ENCODE measurements at places on chromosomes 7 and 10.

GRCh38 chr7:31023877-31024276 lies 28.2 kb upstream of the ADCYAP1R1 start:
- no peak for DNase-seq

DNA sequence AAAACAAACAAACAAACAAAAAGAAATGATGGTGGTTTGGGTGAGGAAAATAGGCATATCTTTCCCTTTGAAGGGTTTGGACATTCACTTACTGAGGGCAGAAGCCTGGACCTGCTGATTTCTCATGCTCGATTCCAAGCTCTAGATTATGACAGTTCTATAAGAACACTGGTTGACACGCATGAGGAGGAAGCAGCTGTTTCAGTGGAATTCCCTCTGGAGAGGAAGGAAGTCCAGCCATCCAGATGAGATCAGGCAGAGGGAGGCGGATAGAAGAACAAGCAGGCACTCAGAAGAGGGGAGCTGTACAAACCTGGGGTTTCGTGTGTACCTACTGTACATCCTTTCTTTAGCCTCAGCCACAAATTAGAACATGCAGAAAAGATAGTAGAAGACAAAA lies 691.9 kb downstream of the INHBA start:
- DNase-seq, result peak; percentile 76

GRCh38 chr7:111368381-111369065 lies 193.8 kb downstream of the IMMP2L start:
- no peak for DNase-seq

- no peak for DNase-seq
Observed at GRCh38 chr10:74055383-74056049, 57.6 kb downstream of the VCL start.

- no peak for DNase-seq
Observed at GRCh38 chr7:156029460-156030007, 217.3 kb upstream of the SHH start.

GRCh38 chr10:125130916-125131315 lies 29.4 kb downstream of the CTBP2 start:
- DNase-seq, result no peak

- no peak for DNase-seq
Observed at GRCh38 chr7:1137517-1138167, 22.4 kb downstream of the ZFAND2A start.

GRCh38 chr10:1163831-1164230 lies 107.6 kb downstream of the WDR37 start:
- DNase-seq, result no peak

GRCh38 chr7:106737202-106737562 lies 76.2 kb upstream of the CCDC71L start:
- DNase-seq, result peak; percentile 67

- DNase-seq, result no peak
Observed at GRCh38 chr10:113320211-113320610, 232.6 kb upstream of the HABP2 start.

GRCh38 chr10:48497780-48498770 lies 106.8 kb downstream of the ARHGAP22 start:
- DNase-seq, result no peak

- DNase-seq, result no peak
Observed at GRCh38 chr10:97796651-97797050, 24.9 kb upstream of the SFRP5 start.

- no peak for DNase-seq
Observed at GRCh38 chr7:2661602-2662272, 26.3 kb upstream of the AMZ1 start.

DNA sequence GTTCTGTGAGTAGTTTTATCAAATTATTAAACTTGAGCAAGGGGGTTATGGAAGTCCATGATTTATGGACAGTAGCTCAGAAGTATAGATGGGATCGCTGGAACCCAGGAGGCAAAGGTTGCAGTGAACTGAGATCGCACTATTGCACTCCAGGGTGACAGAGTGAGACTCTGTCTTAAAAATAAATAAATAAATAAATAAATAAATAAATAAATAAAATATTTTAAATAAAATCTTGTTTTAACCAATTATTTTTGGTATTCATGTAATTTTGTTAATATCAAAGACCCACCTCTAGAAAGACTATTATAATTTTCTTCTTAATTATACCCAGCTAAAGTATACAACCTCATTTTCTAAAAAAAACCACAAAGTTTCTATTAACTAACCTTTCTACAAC lies 134.3 kb downstream of the ZNF37A start:
- DNase-seq, result no peak

DNA sequence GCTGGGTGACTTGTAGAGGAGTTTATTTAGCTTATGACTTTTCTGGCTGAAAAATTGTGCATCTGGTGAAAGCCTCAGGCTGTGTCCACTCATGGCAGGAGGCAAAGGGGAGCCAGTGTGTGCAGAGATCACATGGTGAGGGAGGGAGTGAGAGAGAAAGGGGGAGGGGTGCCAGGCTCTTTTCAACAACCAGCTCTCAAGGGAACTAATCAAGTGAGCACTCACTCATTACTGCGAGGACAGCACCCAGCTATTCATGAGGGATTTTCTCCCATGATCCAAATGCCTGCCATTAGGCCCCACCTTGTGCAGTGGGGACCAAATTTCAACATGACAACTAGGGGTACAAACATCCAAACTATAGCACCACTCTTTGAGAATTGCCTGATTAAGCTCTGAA lies 590.2 kb downstream of the MAGI2 start:
- DNase-seq, result no peak

GRCh38 chr7:117111535-117111934 lies 158.2 kb downstream of the ST7 start:
- DNase-seq, result no peak

GRCh38 chr7:151060416-151061212 lies 1.2 kb downstream of the SLC4A2 start:
- no peak for DNase-seq

DNA sequence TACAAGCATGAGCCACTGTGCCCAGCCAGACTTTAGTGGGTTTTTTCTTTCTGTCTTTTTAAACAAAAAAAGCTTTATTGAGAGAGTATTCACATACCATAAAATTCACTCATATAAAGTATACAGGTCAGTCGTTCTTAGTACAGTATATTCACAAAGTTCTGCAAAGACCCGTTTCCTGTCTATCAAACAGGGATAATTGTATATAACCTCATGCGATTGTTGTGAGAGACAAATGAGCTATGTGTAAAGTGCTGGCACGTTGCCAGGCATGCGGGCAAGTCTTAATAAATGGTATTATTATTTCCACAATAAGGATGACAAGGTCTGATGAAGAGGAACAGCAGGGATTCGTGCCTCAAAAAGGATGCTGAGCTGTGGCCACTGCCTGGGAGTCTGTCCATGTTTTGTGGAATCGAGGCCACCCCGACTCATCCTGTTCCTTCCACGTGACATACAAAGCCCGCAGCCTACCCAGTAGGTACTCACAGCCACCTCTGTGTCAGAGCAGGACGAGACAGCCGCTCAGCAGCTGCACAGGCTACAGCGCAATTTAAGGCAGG lies 51.6 kb downstream of the SMKR1 start:
- peak; percentile 48 for DNase-seq

- no peak for DNase-seq
Observed at GRCh38 chr7:138245682-138246081, 169.4 kb downstream of the AKR1D1 start.

GRCh38 chr7:122532406-122533269 lies 166.3 kb downstream of the RNF133 start:
- DNase-seq, result peak; percentile 15

- peak; percentile 36 for DNase-seq
Observed at GRCh38 chr10:6050801-6051445, 11.2 kb downstream of the IL2RA start.

DNA sequence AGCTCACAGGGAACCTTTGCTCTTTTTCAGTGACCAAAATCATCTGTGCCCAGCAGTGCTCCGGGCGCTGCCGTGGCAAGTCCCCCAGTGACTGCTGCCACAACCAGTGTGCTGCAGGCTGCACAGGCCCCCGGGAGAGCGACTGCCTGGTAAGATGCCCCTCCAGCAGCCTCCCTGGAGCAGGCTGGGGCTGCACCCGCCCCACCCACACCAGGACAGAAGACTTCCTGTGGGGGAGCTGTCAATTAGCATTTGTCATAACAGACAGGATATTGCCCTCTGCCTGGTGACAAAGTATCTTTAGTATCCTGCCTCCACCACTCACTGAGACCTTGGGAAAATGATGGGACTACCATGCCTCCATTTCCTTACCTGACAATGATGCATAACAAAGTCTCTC lies 133.7 kb downstream of the EGFR start:
- no peak for DNase-seq

- DNase-seq, result no peak
Observed at GRCh38 chr10:121830101-121830500, 97.7 kb downstream of the ATE1 start.

GRCh38 chr10:104122225-104123107 lies 495 bp downstream of the SFR1 start:
- peak; percentile 15 for DNase-seq

DNA sequence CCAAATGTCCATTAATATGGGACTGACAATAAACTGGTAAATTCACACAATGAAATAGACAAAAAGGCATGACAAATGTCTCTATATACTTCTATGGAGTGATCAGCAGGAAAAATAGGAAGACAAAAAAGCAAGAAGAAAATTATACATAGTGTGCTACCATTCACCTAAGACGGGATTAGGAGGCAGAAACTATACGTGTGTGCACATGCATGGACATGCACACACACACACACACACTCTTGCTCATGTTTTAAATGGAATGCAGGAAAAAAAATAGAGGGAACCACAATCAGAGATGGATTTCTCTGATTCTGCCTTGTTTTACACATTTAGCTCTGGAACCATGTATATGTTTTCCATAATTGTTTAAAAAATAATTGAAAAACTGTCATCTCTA lies 119.0 kb downstream of the ZFAND4 start:
- DNase-seq, result no peak
